H9 (cell line): ENCODE measurements at places on chromosomes 1 and 21. TPM values are rescaled to one million over a fixed set of nuclear protein-coding genes. Genes with fewer than 3 reads are reported as not detected.

FMN2 gene
- total RNA-seq, result 0.59 and 0.61 TPM in 2 replicates

DNA sequence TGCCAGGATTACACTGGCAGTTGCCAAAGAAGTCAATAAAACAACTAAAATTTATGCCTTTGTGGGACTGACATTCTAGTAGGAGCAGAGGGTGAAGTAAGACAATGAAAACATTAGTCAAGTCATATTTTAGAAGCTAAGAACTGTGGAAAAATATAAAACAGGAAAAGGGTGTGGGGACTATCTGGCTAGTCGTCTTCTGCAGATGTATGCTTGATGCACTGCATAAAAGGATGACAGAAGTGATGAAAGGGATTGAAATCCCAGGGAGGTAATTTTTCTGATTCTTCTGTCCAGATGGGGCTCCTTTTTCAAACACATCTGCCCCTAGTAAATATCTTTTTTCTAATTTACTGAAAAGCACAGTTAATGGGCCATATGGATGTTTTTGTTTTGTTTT, 706.3 kb downstream of the ADGRL2 start:
- no peak overlapping the region for H3K4me3 ChIP-seq
- H3K4me1 ChIP-seq, result no peaks in the 10 kb centered on the region
- no peak overlapping the region for H3K27ac ChIP-seq

DNA sequence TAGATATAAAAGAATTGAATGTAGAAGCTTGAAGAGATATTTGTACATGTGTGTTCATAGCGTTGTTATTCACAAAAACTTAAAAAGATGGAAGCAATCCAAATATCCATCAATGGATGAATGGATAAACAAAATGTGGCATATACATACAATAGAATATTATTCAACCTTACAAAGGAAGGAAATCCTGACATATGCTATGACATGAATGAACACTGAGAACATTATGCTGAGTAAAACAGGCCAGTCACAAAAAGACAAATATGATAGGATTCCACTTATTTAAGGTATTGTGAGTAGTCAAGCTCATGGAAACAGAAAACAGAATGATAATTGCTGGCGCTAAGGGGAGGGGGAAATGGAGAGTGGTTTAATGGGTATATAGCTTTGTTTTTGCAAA, 47.0 kb upstream of the DYRK1A start:
- no peak overlapping the region for H3K27ac ChIP-seq
- no peak overlapping the region for H3K4me3 ChIP-seq
- no peaks in the 10 kb centered on the region for H3K4me1 ChIP-seq

GRCh38 chr1:114150016-114150415, 3.7 kb downstream of the SYT6 start:
- 0 out of 3 replicates have a peak overlapping the region, but pooled peaks have one; percentile 87 for H3K4me3 ChIP-seq
- H3K27me3 ChIP-seq, result no peaks in the 10 kb centered on the region; the same call in 1 of the 2 replicates
- no peak overlapping the region for H3K27ac ChIP-seq
- H3K4me1 ChIP-seq, result peaks cover 28% of the 10 kb centered on the region

DNA sequence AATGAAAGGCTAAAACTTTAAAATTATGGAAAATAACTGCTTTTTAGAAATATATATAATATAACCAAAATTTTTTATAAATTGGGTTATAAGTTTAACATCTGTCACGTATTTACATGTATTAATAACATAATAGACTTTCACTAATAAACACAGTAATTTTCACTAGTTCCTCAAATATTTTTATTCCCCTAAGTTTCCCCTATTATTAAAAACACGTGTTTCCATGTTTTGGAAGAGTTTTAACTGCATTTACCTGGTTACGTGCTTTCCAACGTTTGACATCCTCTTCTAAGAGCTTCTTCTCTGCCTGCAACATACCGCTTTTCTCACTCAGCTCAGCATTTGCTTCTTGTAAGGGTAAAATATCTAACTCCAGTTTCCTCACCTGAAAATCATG, 34.3 kb downstream of the TPR start:
- no peak for DNase-seq
- H3K36me3 ChIP-seq, result peaks cover 76% of the 10 kb centered on the region
- H3K4me1 ChIP-seq, result no peaks in the 10 kb centered on the region
- H3K27me3 ChIP-seq, result no peaks in the 10 kb centered on the region

GRCh38 chr1:25572708-25573590, 29.5 kb downstream of the LDLRAP1 start:
- peak; percentile 80 for DNase-seq
- H3K36me3 ChIP-seq, result no peaks in the 10 kb centered on the region; the same call in 2 of the 3 replicates
- no peaks in the 10 kb centered on the region for H3K27me3 ChIP-seq
- H3K4me3 ChIP-seq, result no peak overlapping the region
